ENCODE measurements at places on chromosomes 7 and 10. TPM values are rescaled to one million over a fixed set of nuclear protein-coding genes. Genes with fewer than 3 reads are reported as not detected.

- DNase-seq = no peak
Measured at GRCh38 chr10:64257704-64258103, 736.5 kb downstream of the REEP3 start.

- DNase-seq = no peak
Measured at GRCh38 chr7:131621652-131622051, 65.2 kb upstream of the PODXL start.

DNA sequence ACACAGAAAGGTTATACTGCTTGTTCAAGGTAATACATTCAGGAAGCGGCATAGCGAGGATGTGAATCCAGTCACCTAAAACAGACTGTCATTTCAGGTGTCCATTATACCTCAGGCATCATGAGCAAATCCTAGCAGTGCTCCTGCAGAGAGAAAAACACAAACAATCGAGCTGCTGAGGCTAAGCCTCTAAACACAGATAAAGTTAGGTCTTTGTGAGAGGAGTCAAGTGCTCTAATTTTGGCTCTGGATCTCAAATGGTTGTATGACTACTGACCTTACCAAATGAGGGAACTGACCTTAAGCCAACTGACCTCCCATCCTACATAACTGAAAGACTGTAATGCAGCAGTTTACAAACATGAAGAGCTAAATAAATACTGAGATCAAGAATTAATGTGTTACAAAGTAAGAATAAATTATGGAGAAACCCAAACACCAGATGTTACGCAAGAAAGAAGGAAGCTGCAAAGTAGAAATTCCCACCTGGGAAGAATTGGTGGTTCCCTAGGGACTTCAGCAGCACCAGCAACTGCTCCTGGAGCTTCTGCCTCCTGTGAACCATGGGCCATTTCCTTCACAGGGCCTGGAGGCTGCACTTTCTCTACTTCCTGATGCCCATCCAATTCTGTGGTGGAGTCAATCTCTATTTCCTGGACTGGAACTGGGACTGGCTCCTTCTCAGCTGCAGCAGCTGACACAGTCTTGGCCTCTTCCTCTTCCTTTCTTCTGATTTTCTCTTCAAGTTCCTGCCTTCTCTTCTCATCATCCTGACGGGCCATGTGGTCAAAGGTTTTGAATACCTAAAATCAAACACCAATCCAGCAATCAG lies 5.8 kb downstream of the NUDCD3 start:
- no peak for DNase-seq

GRCh38 chr7:68542831-68543230 lies 1055.4 kb upstream of the AUTS2 start:
- DNase-seq = no peak

FZD8 gene
- 15.0 TPM for polyA plus RNA-seq

- no peak for DNase-seq
Measured at GRCh38 chr10:116141855-116142254, 131.2 kb downstream of the GFRA1 start.

ZC3HAV1L gene
- polyA plus RNA-seq = 20.3 TPM

RHOBTB1 gene
- 58.5 TPM for polyA plus RNA-seq

MYH16 gene
- 0.50 TPM for polyA plus RNA-seq

C7orf57 gene
- 0.07 TPM for polyA plus RNA-seq

DRGX gene
- not detected for polyA plus RNA-seq

GRCh38 chr10:60806921-60807320 lies 28.6 kb downstream of the CDK1 start:
- DNase-seq = no peak

DNA sequence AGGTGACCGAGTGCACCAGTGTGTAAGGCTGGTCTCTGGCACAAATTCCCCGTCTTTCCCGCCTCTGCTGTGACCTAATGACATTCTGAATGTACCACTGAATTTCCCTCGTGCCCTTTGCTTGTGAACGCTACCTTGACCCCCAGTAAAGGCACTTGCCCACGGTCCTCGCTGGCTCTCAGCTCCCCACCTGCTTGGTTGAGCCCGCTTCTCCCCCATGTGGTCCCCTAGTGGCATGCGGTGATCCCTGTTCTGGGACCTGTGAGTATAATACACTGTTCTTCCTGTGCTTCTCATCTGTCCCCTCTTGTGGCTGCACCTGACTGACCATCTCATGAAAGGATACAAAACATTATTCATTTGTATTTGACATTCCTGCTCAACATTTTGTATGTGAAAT lies 495.7 kb downstream of the INHBA start:
- DNase-seq = no peak

EMX2 gene
- polyA plus RNA-seq = 10.8 TPM

DNA sequence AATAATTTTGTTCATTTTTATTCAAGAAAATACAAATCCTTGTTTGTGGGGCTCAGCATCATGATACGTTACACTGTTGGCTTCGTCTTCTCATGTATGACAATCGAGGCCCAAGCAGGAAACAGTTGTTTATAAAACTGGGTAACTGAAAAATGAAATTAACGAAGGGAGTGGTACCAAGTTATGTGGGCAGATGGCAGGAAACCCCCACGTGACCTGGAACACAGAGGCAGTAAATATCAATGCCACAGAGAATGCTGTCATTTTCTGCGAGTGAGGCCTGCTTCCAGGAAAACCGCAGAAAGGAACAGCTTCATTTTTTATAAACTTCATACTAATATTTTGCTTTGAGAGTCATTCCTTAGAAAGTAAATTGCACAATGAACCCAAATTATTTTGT lies 201.0 kb upstream of the ADARB2 start:
- DNase-seq = no peak

GRCh38 chr7:30464231-30464671 lies 14.3 kb downstream of the NOD1 start:
- DNase-seq = no peak

PITRM1 gene
- polyA plus RNA-seq = 64.5 TPM

GRCh38 chr10:73983096-73984047 lies 14.5 kb upstream of the VCL start:
- DNase-seq = no peak

DNA sequence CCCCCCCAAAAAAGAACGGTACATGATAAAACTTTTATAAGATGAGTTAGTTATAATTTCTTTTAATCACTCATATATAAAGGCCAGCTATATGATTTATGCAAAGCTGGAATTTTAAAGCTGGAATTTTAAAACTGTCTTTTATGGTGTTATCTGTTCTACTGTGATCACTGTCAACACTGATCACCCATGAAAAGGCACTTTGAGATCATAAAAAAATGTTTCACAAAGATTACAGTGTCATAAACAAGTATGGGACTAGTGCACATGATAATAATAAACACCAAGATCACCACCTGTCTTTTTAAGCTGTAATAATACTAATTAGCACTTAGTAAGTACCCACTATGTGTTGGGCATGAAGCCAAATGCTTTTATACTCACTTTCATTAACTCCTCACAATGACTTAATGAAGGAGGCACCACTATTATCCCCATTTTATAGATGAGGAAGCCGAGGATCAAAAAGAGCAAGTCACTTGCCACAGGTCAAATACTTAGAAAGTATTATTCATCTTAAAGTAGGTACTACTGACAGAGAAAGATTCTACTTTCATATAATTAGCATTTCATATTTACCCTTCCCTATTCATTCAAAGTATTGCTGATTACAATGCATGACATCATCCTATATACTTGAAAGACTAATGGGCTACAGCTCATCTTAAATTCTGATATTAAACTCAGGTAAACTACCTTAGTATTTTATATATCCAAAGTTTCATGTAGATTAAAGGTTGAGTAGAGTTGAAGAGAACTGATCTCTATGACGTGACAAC lies 8.3 kb upstream of the RHOBTB1 start:
- no peak for DNase-seq

All from left renal pelvis (tissue), 4 donors.